Cortex of kidney (tissue), 1 donor: ENCODE measurements at places on chromosomes 7 and 10.

GRCh38 chr10:63703113-63703670, 182.0 kb downstream of the REEP3 start:
- no peak for DNase-seq

GRCh38 chr7:42085531-42085930, 151.5 kb downstream of the GLI3 start:
- no peak for DNase-seq

DNA sequence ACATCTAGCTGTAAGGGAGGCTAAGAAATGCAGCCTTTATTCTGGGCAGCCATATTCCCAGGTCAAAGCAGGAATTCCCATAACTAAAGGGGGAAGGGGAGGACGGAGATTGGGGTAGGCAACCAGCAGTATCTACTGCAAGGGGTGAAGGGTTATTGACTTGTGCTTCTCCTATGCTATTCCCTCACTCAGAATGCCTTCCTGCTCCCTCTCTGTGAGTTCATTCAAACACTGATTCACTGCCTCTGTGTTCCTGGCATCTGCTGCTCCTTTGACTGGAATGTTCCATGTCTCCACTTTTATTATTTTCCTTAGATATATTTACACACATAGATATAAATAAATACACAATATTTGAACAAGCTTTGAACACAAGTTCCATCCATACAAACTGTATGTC, 11.1 kb downstream of the HTR7 start:
- no peak for DNase-seq

- DNase-seq, result no peak
These were observed 61.0 kb downstream of the MPP7 start for GRCh38 chr10:28241741-28242399.

DNA sequence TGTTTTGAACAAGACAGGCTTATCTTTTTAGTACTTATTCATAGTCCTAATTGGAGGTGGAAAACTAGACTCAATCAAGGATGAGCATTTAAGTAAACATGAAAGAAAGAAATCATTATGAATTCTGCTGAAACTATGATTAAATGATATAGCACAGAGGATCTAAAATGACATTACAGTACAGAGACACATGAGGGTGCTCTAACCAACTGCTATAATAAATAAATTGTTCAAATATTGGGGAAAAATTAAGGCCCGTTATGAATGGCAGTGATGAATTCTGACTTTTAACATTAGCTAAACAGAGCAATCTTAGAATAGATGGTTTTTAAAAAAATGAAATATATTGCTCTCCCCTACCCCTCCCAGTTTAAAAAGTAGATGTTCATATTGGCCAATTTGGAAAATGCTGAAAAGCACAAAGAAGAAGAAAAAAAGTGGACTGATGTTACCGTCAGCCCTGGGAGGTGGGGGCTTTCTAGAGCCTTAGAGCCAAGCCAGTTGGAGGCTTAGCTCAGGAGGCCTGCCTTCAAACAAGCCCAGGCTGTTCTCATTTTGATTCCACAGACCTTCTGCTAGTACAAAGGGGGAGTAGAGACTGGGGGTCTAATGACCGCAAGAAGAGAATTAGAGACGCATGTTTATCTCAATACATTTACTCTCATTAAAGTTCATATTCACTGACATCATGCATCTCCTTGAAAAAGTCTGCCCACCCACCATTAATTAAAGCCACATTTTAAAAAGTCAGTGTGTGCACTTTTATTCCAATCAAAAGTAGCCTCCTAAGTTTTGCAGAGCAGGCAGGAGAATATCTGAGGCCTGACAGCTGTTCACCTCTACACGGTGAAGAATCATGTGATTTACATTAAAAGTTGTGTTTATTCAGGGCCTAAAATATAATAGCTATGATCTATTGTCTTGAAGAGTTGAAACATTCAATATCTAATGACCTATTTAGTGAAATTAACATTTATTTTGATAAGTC, 10.0 kb downstream of the WNT2 start:
- no peak for DNase-seq

DNA sequence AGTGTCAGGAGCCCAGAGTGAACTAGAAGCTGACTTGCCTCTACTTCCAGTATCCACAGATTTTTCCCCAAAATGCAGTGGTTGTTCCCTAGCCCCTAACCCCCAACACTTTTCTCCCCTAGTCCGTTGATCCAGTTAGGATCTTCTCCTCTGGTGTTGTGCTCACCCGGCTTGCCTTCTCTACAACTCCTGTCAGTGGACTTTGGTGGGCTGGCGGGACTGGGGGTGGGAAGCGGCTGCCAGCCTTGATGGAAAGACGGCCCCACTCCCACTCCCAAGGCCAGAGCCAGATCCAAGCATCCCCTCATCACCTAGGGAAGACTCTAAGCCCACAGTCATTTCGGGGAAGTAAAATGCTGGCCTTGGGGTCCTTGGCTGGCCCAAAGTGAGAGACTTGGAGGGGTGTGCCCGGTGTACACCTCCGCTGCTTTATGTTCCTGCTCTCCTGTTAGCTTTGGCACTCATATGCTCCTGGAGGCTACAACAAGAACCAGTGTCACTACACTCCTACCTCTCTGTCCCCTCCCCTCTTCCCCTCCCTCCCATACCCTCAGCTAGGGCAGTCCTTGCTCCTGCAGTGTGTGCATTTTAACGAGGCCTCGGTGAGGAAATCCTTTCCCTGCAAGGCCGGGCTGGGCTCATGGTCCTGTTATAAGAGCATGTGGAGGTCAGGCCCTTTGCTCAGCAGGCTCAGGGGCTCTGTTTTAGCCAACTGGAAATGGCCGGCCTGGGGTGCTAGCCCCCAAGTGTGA, 930 bp upstream of the HOXA10 start:
- DNase-seq, result no peak

GRCh38 chr10:131933696-131934086, 32.9 kb downstream of the PPP2R2D start:
- DNase-seq, result no peak

- DNase-seq, result no peak
These were observed 106.7 kb downstream of the LRMDA start for GRCh38 chr10:75538144-75538543.
